GM12892 (cell line): ENCODE measurements at places on chromosomes 6 and 20.

DNA sequence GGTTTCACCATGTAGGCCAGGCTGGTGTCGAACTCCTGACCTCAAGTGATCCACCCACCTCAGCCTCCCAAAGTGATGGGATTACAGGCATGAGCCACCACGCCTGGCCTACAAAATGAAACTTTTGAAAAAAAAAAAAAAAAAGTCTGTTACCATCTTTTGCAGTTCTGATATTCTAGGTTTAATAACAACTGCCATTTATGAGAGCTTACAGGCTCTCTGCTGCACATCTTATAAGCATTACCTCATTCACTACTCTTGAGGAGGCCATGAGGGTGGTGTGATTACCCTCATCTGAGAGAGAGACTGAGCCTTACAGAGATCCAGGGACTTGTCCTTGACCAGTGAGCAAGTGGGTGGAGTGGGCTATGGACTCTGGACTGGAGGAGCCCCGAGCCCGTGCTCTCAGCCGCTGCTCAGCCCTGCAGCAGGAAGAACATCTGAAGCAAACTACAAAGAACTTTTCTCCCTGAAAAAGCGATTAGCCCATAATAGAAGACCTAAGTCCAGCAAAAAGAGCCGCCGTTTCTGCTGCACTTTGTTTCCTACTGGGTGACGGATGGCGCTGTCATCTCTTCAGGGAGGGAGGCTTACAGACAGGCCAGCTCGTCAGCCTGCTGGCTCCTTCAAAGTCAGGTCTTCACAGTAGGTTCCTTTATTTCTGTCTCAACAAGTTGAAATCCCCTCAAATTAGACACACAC, 119.8 kb upstream of the AKAP12 start:
- no peak for DNase-seq

GRCh38 chr20:14924433-14924832, 587.0 kb upstream of the FLRT3 start:
- no peak for DNase-seq

DNA sequence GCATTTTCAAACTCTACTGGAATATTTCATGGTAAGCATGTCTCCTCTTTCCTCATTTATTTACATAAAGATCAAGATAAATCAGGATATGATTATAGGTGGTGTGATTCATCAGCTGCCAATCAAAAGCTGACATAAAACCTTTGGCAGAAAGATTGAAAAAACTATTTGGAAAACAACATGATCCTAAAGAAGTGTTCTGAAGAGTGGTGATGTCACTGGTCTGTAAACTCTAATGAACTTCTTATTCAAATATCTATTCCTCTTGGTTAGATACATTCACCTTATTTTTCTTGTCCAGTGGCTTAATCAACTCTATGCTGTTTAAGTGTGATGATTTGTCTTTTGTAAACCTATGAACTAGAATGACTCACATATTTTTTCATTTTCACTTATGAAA, 535.5 kb upstream of the CITED2 start:
- DNase-seq = no peak

DNA sequence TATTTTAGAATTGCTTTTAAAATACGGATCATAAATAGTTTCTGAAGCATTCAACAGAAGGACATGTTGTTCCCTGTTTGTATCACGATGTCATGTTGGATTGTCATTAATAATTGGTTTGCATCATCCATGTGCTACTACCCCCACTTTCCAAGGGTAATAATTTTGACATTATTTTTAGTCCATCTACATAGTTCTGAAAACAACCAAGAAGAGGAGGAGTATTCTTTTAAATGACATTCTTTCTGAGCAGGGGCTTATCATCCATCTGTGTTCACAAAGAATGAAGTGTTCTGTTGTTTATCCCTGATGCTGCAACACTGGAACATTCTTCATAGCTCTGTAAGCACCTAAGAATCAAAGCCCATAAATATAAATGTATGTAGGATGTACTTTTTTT, 151.0 kb upstream of the CITED2 start:
- DNase-seq = no peak

DNA sequence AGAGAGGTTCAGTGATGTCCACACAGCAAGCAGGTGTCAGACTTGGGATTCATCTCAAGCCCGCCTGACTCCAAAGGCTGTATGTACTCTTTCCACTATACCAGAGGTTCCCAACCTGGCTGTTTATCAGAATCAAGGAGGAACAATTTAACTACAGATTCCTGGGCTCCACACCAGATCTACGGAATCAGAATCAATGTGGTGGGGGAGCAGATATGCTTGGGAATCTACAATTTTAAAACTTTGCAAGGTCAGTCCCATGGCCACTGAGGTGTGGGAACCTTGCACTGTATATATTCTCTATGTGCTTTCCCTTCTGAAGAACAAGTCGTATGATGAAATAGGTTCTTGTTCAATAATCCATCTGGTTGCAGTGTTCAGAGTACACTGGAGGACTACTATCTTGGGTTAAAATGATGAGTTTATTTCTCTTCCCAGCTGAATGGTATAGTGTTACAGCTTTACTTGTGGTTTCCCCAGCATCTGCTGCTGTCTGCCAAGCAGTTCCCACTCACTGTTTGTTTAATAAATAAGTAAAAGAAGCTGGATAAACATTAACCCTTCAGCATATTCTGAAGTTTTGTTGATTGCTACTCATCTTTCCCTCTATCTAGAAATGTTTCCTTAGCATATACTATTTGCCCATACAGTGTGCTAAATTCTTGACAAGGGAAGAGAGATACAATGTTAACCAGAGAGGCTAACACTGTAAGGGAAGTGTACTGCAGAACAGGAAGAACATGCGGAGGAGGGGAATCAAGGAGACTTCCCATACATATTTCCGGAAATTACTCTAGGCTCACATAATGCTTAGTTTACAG, 9.9 kb downstream of the TTI1 start:
- no peak for DNase-seq

DNA sequence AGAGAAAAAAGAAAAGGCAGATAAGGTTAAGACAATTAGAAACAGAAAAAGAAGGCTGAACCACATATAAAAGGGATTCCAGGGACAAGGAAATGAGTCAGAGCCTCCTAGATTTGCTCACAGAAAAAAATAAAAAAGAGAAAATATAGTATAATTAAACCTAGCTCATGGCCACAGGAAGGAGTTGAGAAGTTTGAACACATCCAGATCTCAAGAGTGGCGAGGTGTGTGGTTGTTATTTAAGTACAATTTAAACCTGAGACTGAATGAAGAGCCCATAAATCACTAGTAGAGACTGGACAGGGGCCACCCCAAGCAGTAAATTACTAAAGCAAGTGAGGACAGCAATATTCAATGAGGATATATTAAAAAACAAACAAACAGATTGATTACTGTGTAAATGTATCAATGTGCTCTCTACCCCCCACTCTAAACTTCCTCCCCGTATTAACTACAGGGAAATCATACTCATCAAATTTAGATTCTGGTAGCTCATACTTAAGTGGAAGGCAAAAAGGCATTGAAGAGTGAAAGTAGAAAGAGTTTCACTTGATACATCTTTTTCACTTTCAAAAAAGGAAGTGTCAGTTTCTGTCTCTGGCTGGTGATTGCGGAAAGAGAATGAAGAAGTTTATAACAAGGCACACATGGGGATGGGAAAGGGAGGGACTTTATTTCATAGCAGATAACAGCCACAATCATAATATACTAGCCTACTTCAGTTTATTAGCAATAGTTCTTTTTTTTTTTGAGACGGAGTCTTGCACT, 49.3 kb upstream of the SCAF8 start:
- peak; percentile 24 for DNase-seq

GRCh38 chr20:61954276-61955021, 111.2 kb downstream of the TAF4 start:
- DNase-seq = no peak

GRCh38 chr20:50144362-50144761, 9.2 kb downstream of the PEDS1 start:
- no peak for DNase-seq

DNA sequence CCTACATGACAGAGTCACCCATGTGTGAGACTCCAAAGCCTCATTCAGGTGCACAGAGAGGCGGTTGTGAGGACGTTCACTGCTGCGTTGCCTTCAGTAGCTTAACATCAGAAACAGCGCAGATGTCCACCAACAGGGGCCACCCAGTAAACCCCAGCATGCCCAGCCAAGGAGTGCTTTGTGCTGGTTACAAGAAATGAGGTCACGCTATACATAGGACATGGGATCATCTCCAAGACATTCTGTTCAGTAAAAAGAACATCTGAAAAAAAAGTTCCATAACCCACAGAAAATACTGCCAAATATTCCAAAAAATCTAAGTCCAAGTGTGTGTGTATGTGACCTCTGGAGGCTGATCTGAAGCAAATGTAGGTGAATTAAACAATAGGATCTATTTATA, 16.0 kb downstream of the SLC52A3 start:
- DNase-seq = no peak

DNA sequence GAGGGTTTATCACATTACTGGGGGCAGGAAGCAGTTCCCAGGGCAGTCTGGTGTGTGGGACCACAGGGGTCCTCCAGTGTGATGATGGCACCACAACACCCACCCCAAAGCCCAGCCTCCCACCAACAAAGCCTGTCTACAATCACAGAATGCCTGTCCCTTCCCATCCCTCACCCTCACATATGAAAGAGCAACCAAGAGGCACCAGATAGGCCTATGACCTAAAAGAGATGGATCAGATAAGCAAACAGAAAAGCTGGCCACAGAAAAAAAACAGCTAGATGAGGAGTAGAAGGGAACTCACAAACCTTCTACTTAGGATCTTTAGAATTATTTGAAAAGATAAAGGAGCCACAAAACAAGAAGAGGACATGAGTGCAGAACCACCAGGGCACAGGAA, 54.3 kb downstream of the SERAC1 start:
- no peak for DNase-seq

DNA sequence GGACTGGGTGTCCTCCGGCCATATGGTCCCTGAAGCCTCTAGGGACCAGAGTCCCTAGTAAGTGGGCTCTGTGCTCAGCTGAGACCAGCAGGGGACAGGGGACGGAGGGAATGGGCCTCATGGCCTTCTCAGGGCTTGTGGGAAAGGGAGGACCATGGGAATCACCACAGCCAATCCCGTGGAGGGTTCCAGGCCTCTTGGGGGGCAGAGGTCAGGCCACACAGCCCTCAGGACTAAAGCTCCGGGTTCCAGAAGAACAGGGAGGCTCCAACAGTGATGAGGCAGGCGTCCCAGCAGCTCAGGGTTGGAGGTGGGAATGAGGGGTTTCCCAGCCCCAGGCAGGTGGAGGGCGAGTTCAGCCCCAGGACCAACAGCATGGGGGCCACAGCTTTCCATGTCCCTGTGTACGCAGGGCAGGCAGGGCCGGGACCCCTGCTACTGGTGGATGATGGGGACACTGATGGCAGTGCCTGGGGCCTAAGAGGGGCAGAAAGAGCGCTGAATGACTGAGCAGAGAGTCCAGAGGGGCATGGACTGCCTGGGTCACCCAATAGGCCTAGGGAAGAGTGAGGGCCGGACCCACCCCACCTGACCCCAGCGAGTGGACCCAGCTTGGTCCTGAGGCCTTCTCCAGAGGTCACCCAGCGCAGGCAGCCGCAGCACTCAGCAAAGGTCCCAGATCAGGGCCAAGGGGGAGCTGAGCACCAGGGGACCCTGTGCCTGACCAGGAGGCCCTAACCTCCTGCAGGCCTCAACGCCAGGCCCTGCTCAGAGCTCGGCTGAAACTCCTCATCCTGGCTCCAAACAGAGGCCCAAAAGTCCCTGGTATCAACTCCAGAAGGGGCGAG, 8.8 kb downstream of the MYL9 start:
- no peak for DNase-seq

DNA sequence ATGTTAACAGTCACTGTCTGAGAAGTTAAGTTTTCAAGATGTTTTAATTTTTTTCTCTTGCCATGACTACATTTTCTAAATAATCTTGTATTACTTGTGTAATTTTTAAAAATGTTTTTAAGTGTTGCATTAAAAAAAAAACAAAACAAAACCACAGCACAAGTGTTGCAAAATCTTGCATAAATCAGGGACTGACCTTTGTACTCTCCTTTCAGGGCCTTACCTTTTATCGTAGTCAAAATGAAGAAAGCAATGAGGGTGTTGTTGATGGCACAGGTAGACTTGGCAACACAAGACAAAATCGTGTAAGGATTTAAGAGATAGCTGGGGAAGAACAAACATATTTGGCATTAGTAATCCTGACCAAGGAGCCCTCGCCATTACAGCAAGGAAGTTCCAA, 42.5 kb downstream of the PIGU start:
- DNase-seq = no peak

DNA sequence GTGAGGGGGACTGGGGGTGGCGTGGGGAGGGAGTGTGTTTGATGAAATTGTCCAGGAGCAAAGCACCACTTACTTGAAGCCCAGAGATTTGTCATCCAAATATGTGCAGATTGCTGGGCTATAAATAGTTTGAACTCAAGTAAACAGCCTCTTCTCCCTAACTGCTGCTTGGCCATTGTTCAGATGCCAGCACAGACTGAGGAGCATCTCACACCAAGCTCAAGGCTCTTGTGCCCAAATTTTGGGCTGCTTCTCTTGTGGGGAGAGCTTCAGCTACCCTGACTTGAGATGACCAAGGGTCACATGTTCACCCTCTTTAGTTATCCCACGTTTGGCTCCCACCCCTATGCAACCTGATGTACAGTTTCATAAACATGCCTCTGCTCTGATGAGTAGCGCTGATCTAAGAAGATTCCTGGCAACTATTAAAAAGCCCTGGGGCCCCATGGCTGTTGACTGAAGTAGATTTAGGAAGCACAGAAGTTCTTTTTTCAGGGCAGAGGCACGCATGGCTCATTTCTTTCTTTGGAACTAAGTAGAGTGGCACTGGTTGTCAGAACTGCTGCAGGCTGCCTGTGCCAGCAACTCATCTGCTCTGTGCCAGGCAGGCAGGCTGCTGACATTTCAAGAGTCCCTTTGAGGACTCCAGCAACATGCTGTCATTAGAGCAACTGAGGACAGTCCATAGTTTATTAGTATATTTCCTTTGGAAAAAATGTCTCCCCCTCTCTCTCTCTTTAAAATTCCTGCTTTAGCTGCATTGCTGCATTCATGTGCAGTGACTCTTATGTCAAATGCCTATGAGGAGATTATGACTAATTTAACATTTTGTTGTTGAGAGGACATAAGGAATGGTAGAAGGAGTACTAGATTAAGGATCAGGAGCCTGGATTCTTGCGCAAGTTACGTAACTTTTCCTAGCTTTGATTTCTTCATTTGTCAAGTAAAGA, 9.6 kb upstream of the PKIG start:
- DNase-seq = no peak

DNA sequence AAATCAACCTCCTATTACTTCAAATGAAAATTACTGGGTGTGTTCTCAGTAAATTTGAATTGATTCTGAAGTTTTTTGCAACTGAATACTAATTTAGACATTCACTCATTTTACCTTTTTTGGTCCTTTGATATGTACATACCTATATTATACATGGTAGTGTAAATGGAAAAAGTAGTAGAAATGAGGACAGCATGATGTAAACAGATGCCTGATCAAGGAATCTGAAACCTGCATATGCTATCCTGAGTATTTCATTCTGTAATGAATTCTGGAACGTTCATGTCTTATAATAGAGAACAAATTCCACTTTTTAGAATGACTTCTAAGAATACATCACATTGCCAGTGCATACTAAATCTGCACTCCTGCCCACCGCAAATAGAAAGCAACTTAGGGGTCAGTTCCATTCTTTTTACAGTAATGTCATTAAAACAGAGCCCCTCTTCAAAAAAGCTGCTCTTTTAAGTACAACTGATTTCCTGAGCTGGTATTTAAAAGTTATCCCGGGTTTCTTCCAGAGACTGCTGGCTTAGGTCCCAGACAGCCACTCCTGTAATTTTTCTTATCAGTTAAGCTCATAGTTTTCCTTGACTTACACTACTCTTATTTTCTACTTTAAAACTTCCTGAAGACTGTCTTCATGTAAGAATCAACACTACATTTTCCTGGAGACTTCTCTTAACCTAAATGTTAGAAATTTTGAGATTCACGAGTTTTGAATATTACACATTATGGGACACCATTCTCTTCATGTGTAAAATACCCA, 48.4 kb downstream of the MAP3K7 start:
- no peak for DNase-seq
